ENCODE measurements at places on chromosomes 7 and 10. TPM values are rescaled to one million over a fixed set of nuclear protein-coding genes. Genes with fewer than 3 reads are reported as not detected.

TMEM229A gene
- total RNA-seq, result not detected

ETV1 gene
- total RNA-seq, result not detected

LRRN3 gene
- total RNA-seq, result 56.5 TPM

LLCFC1 gene
- total RNA-seq, result not detected

CFTR gene
- not detected for total RNA-seq

GOLGA7B gene
- total RNA-seq, result 0.33 TPM

SLC26A3 gene
- total RNA-seq, result not detected

C10orf67 gene
- 0.07 TPM for total RNA-seq

Data from activated CD4-positive, alpha-beta T cell treated with anti-CD3 and anti-CD28 coated beads, Interleukin-2, amount 10 ng/mL, durations not matched to agents 24 days and 14 days (primary cell).